ENCODE measurements at places on chromosomes 16 and 17.
A peak's percentile ranks its signal among the peaks of the same experiment; 100 is the strongest.

- DNase-seq: no peak
These were observed 40.2 kb upstream of the MYH2 start for GRCh38 chr17:10589553-10590145.

- no peak for DNase-seq
These were observed 107.3 kb downstream of the CMIP start for GRCh38 chr16:81551821-81552304.

- no peak for DNase-seq
These were observed 9.5 kb downstream of the ADGRG1 start for GRCh38 chr16:57637965-57638364.

DNA sequence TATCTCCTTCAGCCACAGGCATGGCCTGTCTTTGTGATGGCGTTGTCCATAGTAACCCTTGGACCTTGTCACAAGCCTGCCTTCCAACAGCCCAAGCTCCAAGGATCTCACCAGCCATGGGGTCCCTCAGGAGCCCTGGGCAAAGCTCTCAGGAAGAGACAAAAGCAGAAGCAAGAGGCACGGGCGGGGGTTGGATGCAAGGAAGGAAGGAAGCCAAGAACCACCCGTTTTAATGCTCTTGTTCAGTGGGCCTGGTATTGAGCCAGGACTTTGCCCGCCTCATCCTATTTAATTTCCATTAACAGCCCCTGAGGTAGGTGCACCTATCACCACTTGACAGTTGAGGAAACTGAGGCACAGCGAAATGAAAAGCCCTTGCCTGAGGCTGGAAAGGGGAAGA lies 32.3 kb upstream of the GOSR2 start:
- DNase-seq: no peak

- DNase-seq: no peak
These were observed 29.5 kb downstream of the SMYD4 start for GRCh38 chr17:1800240-1800639.

GRCh38 chr17:76265624-76266243 lies 586 bp downstream of the UBALD2 start:
- peak; percentile 35 for DNase-seq

- DNase-seq: no peak
These were observed 1.5 kb upstream of the MARCHF10 start for GRCh38 chr17:62809656-62810055.

GRCh38 chr17:49901460-49902331 lies 53.8 kb upstream of the TAC4 start:
- no peak for DNase-seq

DNA sequence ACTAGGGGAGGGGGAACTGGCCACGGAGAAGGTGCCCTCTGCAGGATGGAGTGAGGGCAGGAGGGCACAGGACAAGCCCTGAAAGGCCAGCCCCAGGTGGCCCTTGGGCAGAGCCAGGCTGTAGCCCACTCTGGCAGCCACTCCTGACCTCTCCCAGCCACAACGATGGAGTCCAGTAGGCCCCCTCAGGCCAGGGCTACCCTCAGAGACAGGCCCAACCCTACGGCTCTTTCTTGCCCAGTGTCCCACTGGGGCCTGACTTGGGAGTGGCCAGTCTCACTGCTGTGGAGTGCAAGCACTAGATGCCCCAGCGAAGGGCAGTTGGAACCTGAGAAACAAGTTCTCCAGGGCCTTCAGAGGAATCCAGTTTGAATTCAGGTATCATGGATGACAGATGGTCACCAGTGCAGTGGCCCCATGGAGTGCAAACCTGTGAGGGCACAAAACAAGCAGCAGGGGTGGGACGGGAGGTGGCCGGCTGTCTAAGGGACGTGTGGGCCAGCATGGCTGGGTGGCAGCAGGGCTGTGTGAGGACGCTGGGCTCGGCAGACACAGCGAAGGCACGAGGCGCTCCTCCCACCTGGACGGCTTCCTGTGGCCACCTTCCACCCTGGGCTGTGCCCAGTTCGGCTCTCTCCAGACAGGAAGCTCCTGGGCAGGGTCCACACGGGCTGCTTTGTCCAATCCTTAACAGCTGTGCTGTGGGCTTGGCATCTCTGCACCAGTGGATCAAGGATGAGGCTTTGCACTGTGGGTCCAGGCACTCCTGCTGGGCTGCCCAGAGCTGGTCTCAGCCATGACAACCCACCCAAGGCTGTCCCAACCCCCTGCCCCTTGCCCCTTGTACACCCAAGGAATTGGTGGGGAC lies 72.1 kb downstream of the AMFR start:
- no peak for DNase-seq
